ENCODE measurements at places on chromosomes 16 and 17.
A peak's percentile ranks its signal among the peaks of the same experiment; 100 is the strongest.

DNA sequence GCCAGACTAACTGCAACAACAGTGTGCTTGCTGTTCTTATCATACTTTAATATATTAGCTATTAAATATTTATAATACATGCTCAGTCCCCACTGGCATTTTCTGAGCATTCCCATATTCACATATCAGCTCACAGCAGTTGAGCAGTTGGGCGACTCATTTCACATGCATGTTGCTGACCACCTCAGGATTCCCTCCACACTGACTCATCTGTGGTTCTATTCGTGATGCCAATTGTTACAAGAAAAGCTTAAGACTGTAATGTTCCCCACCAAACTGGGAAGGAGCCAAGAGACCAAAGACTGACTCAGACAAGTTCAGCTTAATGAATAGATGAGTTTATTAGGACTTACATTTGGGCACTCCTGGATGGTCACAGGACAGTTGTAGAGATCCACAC, 100.3 kb upstream of the KIF2B start:
- DNase-seq: peak; percentile 91
- no peak overlapping the region for H3K4me3 ChIP-seq
- no peaks in the 10 kb centered on the region for H3K27me3 ChIP-seq

DNA sequence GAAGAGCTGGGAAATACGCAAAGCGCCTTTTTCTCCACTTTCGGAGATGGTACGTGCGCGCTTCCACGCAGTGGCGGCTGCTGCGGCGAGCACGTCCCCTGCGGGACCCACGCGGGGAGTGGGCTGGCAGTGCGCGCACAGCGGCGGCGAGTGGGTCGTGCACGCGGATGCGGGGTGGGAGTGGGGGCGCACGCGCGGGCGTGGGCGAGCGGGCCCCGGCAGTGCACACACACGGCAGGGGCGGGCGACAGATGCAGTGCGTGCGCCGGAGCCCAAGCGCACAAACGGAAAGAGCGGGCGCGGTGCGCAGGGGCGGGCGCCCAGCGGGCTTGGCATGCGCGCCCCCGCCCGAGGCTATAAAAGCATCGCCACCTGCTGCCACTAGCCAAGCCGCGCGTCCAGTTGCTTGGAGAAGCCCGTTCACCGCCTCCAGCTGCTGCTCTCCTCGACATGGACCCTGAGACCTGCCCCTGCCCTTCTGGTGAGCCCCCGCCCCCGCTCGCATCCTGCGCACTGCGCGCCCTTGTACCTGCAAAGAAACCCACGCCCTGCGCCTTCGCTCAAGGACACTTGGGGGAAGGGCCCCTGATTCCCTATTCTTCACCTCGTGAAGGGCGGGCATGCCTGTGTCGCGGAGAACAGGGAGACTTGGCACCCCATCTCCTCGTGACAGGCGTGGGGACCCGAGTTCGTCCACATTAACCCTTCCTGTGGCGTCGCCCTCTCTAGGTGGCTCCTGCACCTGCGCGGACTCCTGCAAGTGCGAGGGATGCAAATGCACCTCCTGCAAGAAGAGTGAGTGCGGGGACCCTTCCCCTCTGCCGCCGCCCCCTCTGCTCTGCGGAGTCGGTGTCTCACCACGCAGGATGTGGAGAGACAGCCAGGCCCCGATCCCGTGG, at the start of gene MT3:
TSS of gene MT3 (plus strand) at position 388 of the 899 bp plus-strand sequence. CDS start at position 451, 63 bp downstream.
- H3K27me3 ChIP-seq: peaks cover 66% of the 10 kb centered on the region
- H3K36me3 ChIP-seq: no peaks in the 10 kb centered on the region
- no peak for DNase-seq
- peaks cover 10% of the 10 kb centered on the region for H3K4me1 ChIP-seq
- peak within 1 kb of the TSS; percentile 47 for H3K4me3 ChIP-seq

- DNase-seq: no peak
- H3K27ac ChIP-seq: no peak overlapping the region
- no peaks in the 10 kb centered on the region for H3K4me1 ChIP-seq
- H3K4me3 ChIP-seq: peak overlapping the region; percentile 5
- H3K27me3 ChIP-seq: no peaks in the 10 kb centered on the region
Observed at GRCh38 chr16:73215678-73216377, 167.9 kb upstream of the ZFHX3 start.

GRCh38 chr17:65243838-65244625, 106.9 kb downstream of the RGS9 start:
- DNase-seq: no peak
- no peak overlapping the region for H3K27ac ChIP-seq
- no peaks in the 10 kb centered on the region for H3K4me1 ChIP-seq
- no peaks in the 10 kb centered on the region for H3K36me3 ChIP-seq
- no peak overlapping the region for H3K4me3 ChIP-seq

GRCh38 chr17:27540318-27541101, 84.3 kb downstream of the KSR1 start:
- H3K36me3 ChIP-seq: no peaks in the 10 kb centered on the region
- H3K4me1 ChIP-seq: peaks cover 55% of the 10 kb centered on the region
- H3K27me3 ChIP-seq: peaks cover 3% of the 10 kb centered on the region

- H3K4me1 ChIP-seq: no peaks in the 10 kb centered on the region
- no peak overlapping the region for H3K27ac ChIP-seq
- no peak overlapping the region for H3K4me3 ChIP-seq
- peaks cover 21% of the 10 kb centered on the region for H3K27me3 ChIP-seq
- DNase-seq: no peak
Observed at GRCh38 chr17:72643575-72644216, 448.8 kb downstream of the SLC39A11 start.

DNA sequence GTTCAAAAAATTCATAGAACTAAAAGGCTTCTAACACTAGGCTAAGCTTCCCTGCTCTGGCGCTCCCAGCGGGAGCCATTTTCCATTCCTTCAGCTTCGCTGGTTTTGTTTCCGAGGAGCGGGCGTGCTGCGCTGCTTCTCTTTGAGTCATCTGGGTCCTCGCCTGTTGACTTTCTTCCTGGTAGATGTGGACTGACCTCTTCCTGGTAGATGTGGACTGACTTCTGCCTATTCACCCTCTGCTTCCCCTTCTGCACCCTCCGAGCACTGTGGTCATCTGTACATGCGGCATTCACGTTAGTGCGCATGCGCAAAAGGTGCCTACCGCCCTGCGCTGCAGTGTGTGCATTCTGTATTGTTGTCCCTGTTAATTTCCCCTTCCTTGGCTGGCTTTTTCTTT, 40.8 kb upstream of the SEC14L1 start:
- no peak for DNase-seq
- no peak overlapping the region for H3K4me3 ChIP-seq
- peaks cover 19% of the 10 kb centered on the region for H3K4me1 ChIP-seq
- peaks cover 16% of the 10 kb centered on the region for H3K36me3 ChIP-seq

- H3K27ac ChIP-seq: no peak overlapping the region
- no peaks in the 10 kb centered on the region for H3K36me3 ChIP-seq
- no peak overlapping the region for H3K4me3 ChIP-seq
- H3K4me1 ChIP-seq: peaks cover 18% of the 10 kb centered on the region
- DNase-seq: no peak
Observed at GRCh38 chr17:55264278-55264644, 499 bp upstream of the HLF start.

DNA sequence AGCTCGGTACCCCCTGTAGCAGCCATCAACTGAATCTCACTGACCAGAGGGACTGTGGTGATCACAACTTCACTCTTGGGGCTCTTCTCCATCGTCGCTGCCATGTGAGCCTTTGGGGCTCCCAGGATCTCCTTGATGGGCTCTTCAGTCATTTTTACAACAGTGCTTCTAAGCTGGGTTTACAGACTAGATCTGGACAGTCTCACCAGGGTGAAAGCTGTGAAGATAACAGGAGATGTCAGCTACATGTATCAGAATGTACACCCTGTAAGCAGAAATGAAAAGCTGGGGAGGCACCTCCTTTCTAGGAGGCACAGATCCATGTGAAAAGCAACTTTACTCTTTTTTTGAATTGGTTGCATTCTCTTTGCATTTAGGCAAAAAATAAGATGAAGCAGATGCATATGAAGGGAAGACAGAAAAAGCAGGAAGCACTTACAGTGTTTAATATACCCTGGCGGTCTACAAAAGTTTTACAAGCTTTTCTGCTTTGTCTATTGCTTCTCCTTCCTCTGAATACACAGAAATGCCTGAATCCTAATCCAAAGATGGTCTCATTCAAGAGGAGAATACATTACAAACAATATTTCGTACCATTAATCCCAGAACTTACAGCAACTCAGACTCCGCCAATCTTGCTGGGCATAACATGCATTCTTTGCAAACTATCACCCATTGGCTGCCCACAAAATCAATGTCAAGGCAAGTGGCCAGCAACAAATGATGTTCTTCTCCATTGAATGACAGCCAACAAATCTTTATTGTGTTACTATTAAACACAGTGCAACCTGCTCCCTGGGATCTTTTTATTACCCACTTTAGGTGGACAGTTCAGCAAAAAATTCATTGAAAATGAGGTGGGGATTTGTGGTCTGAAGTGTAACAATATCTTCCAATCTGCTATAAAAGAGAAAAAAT, 1.5 kb downstream of the TMEM100 start:
- no peaks in the 10 kb centered on the region for H3K36me3 ChIP-seq
- H3K27me3 ChIP-seq: peaks cover 45% of the 10 kb centered on the region
- H3K4me3 ChIP-seq: no peak overlapping the region
- no peaks in the 10 kb centered on the region for H3K4me1 ChIP-seq
- no peak for DNase-seq

- H3K4me1 ChIP-seq: peaks cover 34% of the 10 kb centered on the region
- peak; percentile 88 for DNase-seq
- peak within 1 kb of the TSS; percentile 76 for H3K27ac ChIP-seq
- H3K27me3 ChIP-seq: no peaks in the 10 kb centered on the region
- peaks cover 26% of the 10 kb centered on the region for H3K36me3 ChIP-seq
Observed at GRCh38 chr16:30893744-30894539, at the start of gene BCL7C. Gene BCL7C, minus strand, starts transcription at chr16:30894077. Its CDS starts 133 bp downstream, at chr16:30893944.

- no peak overlapping the region for H3K4me3 ChIP-seq
- DNase-seq: no peak
- H3K4me1 ChIP-seq: no peaks in the 10 kb centered on the region
- no peaks in the 10 kb centered on the region for H3K27me3 ChIP-seq
- no peak overlapping the region for H3K27ac ChIP-seq
Observed at GRCh38 chr16:1580956-1581355, 30.9 kb downstream of the IFT140 start.

DNA sequence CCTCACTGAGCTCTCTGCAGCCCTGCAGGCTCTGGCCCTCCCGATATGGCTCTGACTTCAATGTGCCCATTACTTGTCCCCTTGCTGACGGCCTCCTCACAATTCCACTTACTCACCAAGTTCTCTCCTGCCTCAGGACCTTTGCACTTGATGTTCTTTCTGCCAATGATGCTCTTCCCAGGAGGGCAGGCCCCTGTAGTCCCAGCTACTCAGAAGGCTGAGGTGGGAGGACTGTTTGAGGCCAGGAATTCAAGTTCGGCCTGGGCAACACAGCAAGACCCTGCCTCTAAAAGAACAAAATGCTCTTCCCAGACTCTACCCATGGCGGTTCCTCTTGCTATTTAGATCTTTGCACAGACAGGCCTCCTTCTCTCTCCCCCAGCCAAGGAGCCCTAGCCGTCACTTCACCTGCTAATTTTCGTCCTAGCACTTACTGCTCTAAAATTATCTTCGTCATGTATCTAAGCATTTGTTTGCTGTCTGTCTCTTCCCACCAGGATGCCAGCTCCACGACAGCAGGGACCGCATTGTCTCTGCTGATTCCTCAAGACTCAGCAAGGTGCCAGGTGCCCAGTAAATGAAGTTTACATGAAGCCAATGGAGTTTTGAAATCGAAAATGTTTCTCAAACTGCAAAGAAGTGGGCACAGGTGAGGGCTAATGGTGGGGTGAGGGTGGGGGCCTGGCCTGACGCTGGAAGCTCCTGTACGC, 626 bp upstream of the RAI1 start:
- no peaks in the 10 kb centered on the region for H3K36me3 ChIP-seq
- DNase-seq: no peak
- H3K4me3 ChIP-seq: no peak overlapping the region
- H3K4me1 ChIP-seq: peaks cover 26% of the 10 kb centered on the region
- H3K27ac ChIP-seq: no peak overlapping the region

DNA sequence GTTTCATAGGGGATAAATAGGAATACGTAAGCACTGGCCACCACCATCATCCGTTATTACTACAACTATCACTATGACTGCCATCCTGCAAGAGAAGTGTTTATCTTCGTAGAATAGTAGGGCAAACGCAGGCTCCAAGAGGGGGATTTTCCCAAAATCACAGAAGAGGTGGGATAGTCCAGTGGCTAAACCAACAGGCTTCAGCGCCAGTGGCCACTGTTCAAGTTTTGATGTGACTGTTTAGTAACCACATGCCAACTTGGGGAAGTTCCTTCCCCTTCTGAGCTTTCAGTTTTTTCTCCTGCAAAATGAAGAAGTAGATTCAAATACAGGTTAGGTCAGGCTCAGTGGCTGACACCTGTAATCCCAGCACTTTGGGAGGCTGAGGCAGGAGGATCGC, 60.7 kb upstream of the GRIN2A start:
- no peaks in the 10 kb centered on the region for H3K27me3 ChIP-seq
- no peaks in the 10 kb centered on the region for H3K4me1 ChIP-seq
- DNase-seq: no peak
- H3K4me3 ChIP-seq: no peak overlapping the region

- no peaks in the 10 kb centered on the region for H3K4me1 ChIP-seq
- H3K4me3 ChIP-seq: no peak overlapping the region
- H3K36me3 ChIP-seq: peaks cover 35% of the 10 kb centered on the region
- H3K27me3 ChIP-seq: no peaks in the 10 kb centered on the region
Observed at GRCh38 chr16:69436896-69437295, 12.5 kb downstream of the CYB5B start.

DNA sequence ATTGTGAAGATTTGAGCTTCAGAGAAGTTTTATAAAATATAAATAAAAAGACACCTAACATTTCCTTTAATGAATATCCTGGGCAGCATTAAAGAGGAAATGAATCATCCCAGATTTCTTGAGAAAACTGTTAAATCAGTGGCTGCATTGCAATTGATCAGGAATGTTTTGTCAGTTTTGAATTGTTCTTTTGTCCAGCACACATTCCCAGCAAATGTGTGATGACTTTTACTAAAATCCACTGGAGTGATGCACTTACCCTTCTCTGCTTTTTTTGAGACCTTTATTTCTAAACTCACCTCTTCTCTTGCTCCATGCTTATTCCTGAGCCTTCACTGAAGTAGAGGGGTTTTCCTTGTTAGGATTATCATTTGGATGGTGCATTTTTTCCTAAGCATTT, 1307.2 kb downstream of the CDH8 start:
- H3K4me1 ChIP-seq: no peaks in the 10 kb centered on the region
- no peak overlapping the region for H3K27ac ChIP-seq
- H3K4me3 ChIP-seq: no peak overlapping the region
- H3K36me3 ChIP-seq: no peaks in the 10 kb centered on the region

DNA sequence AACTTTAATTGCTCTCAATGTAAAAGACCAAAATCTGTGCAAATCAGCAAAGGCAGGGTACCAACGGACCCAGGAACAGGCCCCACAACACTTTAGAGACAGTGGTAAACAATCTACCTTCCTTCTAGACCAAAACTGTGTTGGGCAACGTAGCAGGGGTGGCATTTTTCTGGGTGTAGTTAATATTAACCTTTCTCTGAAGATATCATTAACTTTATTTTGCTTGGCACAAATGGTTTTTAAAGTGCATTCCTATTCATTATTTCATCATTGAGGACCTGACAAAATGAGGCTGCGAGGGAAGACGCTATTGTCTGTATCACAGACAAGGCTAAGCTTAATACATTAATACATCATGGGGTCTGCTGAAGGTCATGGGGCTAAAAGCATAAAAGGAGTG, 37.9 kb upstream of the TRAP1 start:
- peaks cover 4% of the 10 kb centered on the region for H3K4me1 ChIP-seq
- peak overlapping the region; percentile 14 for H3K27ac ChIP-seq
- no peak for DNase-seq
- no peak overlapping the region for H3K4me3 ChIP-seq
